ENCODE measurements at places on chromosomes 16 and 17.

DNA sequence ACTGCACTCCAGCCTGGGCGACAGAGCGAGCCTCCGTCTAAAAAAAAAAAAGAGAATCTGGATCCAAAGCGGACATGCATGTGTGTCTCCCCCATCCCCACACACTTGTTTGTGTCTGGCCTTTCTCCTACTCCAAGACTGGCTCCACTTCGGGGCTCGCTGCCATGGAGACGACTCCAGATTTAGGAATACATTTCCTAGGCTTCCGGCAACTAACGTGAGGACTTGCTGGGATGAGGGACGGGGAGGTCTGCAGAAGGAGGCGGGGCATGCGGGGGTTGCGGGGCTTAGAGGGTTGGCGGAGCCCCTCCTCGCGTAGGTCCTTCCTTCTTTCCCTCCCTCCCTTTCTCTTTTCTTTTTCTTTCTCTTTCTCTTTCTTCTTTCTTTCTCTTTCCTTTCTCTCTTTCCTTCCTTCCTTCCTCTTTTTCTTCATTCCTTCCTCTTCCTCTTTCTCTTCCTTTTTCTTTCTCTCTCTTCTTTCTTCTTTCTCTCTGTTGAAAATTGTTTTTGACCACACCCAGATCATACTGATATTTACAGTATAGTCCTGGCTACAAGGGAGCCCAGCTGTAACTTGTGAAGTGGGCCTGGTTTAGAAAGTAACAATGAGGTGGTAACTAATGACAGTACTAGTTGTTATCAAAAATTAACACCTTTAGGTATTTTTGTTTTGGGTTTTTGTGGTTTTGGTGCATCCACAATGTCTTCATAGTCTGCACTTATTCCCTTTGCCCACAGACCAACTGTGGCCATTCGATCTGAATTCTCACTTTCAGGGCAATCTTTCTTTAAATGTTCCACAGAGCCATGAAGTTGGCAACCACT is 25.2 kb downstream of the MIS12 start:
- no peak for DNase-seq

GRCh38 chr16:67746846-67747245 is 27.7 kb upstream of the GFOD2 start:
- no peak for DNase-seq

DNA sequence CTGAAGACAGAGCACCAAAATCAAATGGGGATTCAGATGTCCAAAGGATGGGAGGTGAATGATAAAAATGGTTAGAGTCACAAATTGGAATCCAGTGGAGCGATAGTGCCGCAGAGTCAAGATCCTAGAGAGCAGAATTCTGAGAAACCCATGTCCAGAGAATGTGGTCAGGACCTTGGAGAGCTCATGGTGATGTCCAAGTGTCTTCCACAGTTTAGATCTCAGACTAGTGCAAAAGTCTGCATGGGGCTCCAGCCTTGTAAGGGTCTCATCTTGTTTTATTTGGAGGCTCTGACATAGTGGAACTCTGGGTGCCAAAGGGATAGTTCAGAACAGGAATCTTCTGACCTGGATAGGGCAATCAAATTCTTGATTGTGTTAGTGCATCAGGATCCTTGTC is 245.9 kb upstream of the HSBP1 start:
- peak; percentile 54 for DNase-seq

DNA sequence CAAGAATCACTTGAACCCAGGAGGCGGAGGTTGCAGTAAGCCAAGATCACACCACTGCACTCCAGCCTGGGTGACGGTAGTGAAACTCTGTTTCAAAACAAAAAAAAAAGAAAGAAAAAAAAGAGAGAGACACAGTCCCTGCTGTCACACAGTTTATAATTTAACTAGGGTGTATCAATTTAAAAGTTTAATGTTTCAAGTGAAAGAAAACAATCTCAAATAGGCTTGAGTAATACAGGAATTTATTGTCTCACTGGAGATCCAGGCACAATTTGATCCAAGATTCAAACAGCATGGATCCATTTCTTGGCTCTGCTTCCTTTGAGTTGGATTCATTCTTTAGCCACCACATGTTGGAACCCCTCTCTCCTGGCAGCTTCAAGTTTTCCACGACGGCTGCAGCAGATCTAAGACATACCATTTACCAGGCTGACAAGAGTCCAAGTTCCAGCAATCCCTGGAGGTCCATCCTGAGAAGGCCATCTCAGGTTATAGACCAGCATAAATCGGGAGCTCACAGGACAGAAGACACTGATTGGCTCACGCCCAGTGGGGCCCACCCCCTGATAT is 97.5 kb downstream of the YPEL2 start:
- DNase-seq, result no peak

DNA sequence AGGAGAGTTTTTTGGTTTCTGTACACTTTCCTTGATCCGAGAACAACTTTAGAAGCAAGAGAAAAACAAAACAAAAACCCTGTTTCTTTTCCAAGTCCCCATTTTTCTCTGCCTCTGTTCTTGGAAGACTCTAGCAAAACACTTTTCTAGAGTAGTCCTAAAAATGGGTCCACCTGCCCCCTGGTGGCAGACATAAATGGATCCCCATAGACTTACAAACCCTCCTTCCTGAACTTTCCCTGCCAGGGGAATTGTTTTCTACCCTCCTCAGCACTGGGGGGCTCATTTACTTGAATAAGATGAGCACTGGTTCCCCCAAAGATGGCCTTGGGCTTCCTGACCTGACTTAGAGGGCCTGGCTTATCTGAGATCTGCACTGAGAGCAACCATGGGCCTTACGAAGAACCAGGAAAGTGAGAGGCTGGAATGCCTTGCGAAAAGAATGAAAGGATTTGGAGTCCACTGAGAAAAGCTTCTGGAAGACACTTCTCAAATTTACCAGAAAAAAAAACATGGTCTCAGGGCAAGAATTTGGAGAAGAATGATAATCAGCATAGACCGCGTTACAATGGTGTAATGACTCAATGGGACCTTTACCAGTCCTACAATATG is 48.0 kb upstream of the CDYL2 start:
- DNase-seq, result peak; percentile 33

DNA sequence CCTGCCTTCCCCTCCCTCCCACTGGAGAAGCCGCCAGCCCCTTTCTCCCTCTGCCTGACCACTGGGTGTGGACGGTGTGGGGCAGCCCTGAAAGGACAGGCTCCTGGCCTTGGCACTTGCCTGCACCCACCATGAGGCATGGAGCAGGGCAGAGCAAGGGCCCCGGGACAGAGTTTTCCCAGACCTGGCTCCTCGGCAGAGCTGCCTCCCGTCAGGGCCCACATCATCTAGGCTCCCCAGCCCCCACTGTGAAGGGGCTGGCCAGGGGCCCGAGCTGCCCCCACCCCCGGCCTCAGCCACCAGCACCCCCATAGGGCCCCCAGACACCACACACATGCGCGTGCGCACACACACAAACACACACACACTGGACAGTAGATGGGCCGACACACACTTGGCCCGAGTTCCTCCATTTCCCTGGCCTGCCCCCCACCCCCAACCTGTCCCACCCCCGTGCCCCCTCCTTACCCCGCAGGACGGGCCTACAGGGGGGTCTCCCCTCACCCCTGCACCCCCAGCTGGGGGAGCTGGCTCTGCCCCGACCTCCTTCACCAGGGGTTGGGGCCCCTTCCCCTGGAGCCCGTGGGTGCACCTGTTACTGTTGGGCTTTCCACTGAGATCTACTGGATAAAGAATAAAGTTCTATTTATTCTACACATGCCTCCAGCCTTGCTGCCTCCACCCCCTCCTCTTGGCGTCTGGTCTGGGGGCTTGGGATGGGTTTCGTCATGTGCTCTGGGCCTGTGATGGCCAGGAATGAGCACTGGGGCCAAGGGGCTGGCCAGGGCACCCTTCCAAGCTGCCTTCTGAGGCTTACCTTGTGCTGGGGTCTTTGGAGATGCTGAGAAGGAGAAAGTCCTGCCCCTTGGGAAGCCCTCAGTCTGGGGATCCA is 7.3 kb downstream of the GJD3 start:
- no peak for DNase-seq

DNA sequence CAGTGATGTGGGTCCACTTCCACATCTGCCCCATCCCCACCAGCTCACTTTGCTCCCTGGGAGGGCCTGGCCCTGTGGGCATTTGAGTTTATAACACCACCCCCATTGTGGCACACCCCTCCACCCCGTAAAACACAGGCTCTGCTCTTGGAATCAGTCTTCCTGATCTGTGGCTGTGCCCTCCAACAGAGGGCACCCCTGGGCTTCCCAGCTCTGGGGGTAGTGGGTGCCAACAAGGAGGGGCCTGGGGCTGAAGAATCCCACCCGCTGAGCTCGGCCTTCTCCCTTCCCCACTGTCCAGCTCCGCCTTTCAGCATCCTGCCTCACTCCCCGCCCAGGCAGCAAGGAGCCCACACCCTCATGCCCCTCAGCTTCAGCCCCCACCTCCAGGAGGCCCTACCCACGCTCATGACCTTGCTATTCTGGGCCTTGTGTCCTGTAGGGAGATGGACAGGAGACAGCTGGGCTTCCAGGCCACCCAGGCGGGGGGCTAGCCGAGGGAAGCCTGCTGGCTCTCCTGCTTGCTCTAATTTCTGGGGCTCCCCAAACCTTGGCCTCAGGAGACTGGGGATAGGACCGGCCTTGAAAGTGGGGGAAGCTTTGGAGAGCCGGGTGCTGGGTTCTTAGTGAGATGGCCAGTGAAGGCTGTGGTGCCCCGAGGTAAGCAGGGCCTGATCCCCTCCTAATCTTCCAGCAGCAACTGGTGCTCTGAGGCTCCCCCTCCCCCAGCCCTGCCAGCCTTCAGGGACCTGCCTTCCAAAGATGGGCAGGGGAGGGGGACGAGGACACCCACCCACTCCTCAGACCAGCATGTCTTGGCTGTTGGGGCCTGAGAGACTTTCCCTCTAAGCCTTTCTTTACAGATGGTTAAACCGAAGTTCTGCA is 2.9 kb upstream of the ATP2A1 start:
- no peak for DNase-seq

DNA sequence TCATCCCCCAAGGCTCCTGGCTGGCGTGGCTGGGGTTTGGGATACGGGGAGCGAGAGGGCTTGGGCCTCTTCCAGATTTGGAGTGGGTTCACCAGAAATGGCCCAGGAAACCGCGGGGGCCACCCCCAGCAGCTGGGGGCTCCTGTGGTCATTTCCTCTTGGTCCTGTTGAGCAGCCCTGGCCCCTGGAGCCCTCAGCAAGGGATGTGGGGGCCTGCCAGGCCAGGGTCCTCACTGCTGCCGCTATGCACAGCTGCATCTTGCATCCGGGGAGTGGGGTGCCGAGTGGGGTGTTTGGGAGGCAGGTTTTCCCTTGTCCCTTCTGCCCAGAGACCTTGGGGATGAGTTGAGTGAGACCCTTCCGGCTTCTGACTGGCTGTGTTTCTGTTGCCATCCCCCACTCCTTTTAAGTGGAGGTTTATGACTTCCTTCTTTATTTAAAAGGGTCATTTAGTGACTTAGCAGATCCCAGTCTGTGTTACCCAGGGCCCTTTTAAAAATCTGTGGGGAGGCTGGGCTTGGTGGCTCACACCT is 319.8 kb downstream of the SEC14L1 start:
- peak; percentile 25 for DNase-seq

- peak; percentile 88 for DNase-seq
These were observed 50.2 kb downstream of the CDK5R1 start for GRCh38 chr17:32536736-32537643.

- DNase-seq, result no peak
These were observed 18.9 kb downstream of the TMEM94 start for GRCh38 chr17:75475144-75475835.

GRCh38 chr17:82371333-82372248 is at the start of gene UTS2R:
UTS2R (plus strand) TSS chr17:82371765; CDS start chr17:82374325, 2,560 bp downstream.
- no peak for DNase-seq

DNA sequence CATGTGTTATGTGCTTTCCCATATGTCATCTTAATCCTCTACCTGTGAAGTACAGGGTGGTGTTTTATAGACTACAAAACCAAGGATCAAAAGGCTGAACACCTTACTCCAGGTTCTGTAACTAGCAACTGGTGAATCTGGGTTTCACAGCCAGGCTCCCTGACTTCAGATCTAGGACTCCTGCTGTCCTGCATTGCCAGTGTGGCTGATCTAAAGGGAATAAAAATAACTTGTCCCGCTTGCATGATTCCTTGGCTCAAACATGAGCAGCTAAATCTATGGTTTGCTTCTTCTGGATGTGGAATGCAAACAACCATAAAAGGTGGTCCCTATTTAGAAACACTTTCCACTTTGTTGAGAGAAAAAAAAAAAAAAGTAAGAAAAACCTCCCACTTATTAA is 3.7 kb upstream of the VWA3A start:
- no peak for DNase-seq

- DNase-seq, result no peak
These were observed 125.7 kb upstream of the CDH5 start for GRCh38 chr16:66240631-66241395.

DNA sequence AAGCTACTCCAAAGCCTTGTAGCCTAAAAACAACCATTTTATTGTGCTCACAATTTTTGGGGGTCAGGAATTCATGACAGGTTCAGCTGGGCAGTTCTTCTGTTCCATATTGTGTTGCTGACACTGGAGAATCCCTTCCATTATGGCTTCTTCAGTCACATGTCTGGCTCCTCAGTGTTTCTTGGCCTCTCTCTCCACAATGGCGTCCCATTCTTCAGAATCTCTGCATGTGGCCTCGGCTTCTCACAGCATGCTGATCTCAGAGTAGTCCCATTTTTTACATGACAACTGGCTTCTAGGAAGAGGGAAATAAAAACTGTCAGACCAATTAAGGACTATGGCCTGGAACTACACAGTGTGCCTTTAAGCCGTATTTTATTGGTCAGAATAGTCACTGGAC is 49.7 kb downstream of the NF1 start:
- DNase-seq, result no peak

GRCh38 chr16:87927195-87927562 is 9.2 kb downstream of the CA5A start:
- no peak for DNase-seq

DNA sequence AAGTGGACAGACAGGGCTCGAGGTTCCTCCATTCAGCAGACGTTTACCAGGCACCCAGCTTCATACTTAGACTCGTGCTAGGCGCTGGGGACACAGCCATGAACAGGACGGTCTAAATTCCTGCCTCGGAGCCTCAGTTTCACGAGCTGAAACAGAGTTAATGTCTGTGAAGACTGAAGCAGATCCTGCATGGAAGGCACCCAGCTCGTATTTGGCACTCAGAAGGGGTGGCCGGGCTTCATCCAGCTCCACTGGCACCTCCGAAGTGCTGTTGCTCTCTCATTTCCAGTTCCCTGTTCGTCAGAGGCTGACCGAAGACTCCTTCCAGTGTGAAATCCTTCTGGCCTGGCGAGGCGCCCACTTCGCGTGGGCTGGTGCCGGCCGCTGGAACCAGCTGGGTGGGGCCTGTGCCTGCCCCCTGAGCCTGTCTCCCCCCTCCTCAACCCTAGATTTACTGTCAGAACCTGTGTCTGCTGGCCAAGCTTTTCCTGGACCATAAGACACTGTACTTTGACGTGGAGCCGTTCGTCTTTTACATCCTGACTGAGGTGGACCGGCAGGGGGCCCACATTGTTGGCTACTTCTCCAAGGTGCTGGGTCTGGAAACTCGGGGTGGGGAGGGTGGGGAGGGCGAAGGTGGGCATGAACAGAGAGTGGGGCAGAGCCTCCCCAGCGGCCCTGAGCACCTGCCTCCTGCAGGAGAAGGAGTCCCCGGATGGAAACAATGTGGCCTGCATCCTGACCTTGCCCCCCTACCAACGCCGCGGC is 5.8 kb downstream of the PRSS8 start:
- no peak for DNase-seq

Data from EH (cell line).